ENCODE measurements at places on chromosomes 4 and X.
A peak's percentile ranks its signal among the peaks of the same experiment; 100 is the strongest.

DNA sequence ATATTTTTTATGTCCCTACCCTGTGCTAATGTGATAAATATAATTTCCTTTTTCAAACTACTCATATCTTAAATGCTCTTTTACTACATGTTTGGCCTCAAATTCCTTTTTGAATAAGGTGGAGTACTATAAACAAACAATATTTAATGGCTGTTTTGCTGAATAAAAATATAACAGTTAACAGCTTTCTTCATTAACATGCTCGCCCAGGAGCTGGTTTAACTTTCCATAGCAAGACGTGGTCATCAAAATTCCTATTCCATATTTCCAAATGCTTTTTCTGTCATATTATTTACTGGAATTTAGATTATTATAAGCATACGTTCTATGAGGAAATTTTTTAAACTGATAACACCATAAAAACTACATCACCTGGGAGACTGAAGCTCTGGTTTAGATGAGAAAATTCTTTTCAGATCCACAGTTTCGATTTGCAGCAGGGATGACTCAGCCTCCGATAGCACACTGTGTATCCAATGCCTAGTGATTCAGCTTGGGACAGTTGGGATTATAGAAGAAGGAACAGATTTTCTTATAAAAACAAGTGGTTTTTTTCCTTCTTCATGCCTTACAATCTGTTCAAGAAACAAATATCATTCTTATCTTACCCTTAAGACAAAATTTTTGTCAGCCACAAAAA lies 129.1 kb downstream of the FBXO8 start:
- no peak for DNase-seq

GRCh38 chrX:132636080-132636479 lies 147.2 kb upstream of the MBNL3 start:
- no peak for DNase-seq

- DNase-seq = no peak
Observed at GRCh38 chr4:150355418-150355817, 226.5 kb upstream of the MAB21L2 start.

DNA sequence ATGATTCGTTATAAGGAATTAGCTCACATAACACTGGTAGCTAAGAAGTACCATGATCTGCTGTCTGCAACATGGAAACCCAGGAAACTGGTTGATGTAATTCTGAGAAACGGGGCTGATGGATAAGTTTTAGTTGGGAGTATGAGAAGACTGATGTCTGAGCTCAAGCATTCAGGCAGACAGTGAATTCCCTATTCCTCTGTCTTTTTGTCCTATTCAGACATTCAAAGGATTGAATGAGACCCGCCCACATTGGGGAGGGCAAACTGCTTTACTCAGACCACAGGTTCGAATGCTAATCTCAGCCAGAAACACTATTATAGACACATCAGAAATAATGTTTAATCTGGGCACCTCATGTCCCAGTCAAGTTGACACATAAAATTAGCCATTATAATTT lies 515.5 kb downstream of the STPG2 start:
- no peak for DNase-seq

DNA sequence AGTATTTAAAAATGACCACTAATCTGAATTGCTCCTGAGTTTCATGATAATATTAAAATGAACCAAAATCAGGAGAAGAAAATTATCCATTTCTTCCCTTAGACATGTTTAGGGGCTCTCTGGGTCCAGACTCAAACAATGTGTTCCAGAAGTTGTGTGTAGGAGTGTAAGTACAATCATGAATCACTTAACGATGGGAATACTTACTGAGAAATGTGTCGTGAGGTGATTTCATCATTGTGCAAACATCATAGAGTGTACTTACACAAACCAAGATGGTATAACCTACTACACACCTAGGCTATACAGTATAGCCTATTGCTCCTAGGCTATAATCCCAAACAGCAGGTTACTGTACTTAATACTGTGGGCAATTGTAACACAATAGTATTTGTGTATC lies 74.8 kb downstream of the STPG2 start:
- no peak for DNase-seq

GRCh38 chr4:87049508-87049907 lies 114.7 kb downstream of the AFF1 start:
- DNase-seq = peak; percentile 84

- DNase-seq = no peak
Observed at GRCh38 chr4:177006331-177006730, 213.6 kb upstream of the VEGFC start.

DNA sequence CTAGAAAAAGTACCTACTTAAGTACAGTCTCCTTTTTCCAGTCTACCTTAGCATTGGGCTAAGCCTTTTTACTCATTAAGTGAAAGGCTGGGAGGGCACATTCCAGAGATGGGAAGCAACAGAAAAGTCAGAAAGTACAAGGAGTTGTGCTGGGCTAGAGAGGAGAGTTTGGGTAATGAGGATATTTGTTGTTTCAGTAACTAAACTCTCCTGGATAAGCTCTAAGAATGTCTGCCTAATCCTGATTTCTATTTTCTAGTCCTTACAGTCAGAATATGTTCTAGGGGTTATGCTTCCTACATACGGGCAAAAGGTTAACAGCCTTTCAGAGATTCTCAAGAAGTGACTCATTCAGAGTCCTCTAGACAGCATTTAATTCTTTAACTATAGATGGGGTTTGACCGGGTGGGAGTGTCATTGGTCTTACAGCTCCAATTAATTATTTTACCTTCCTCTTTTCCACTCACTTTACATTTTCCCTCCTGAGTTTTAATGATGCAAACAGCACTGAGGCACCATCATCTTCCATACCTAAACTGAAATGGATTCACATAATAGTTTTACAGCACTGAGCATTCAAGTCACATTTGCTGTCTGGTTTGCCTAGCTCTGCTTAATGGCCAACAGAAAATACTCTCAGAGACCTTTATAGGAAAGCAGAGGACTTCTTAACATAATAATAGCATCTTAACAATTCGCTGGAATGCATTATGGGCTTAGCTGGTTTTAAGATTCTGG lies 42.9 kb downstream of the USP26 start:
- DNase-seq = no peak

GRCh38 chr4:70556856-70557255 lies 35.2 kb upstream of the AMBN start:
- no peak for DNase-seq

Data from DMS79 treated with DMSO at 0.1 percent for 48 hours (cell line).